ENCODE measurements at places on chromosomes 2 and 18.

GRCh38 chr2:239902749-239903201 is 122.4 kb downstream of the NDUFA10 start:
- DNase-seq, result no peak

DNA sequence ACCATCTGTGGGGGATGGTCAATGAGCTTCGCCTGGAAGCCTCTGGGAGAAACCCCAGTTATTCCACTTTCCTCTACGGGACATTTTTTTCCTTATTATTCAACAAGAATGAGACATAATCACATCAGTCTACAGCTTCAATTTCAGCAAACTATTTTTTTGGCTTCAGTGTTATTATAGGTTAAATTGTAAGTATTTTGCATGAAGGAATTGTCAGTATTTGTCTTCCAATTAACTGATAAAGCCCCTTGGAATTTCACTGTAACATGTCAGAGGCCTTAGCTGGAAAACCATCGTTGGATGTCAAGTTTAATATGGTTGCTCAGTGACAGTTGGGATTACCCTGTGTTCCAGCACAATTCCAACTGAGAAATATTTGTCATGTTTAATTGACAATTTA is 480.9 kb upstream of the CHST9 start:
- DNase-seq, result no peak

GRCh38 chr2:196170606-196171247 is 651 bp downstream of the STK17B start:
- DNase-seq, result peak; percentile 55

- no peak for DNase-seq
These were observed 9.7 kb downstream of the PROKR1 start for GRCh38 chr2:68653034-68653433.

DNA sequence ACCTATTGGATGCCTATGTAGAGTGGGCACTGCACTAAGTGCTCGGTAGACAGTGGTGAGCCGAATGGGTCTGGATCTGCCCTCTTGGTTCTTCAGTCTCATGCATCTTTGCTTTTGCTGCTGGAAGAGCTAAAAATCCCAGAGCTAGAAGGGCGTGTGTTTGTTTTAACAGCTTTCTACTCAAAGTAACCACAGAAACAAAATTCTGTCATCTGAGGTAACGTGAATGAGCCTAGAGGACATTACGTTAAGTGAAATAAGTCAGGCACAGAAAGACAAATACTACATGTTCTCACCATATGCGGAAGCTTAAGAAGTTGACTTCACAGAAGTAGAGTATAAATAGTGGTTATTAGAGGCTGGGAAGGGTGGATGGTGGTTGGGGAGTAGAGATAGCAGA is 119.8 kb downstream of the PLB1 start:
- DNase-seq, result no peak

DNA sequence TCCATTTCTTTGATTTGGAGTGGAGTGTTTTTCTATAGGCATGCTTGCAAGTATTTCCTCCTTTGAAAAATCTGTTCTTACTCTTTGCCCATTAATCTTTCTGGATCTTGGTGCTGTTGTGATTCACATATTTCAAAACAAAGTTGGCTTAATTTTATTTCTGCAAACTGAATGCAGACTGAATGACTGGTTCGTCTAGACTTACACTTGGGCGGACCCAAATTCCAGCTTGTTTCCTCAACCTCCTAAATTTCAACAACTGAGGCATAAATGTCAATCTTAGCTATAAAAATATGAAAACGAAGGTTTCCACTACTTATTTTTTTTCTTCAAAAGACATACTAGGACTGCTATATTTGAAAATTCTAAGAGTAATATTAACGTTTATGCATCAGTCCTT is 59.0 kb downstream of the ANKRD44 start:
- no peak for DNase-seq

- no peak for DNase-seq
These were observed 7.6 kb upstream of the TRIB2 start for GRCh38 chr2:12709207-12709522.

- no peak for DNase-seq
These were observed 13.0 kb downstream of the UXS1 start for GRCh38 chr2:106181064-106181463.

GRCh38 chr2:221245045-221245444 is 327.1 kb downstream of the EPHA4 start:
- DNase-seq, result no peak

GRCh38 chr2:127414638-127415592 is 3.3 kb upstream of the PROC start:
- DNase-seq, result no peak

- DNase-seq, result no peak
These were observed 90.3 kb upstream of the BARD1 start for GRCh38 chr2:214899751-214900150.

GRCh38 chr2:17309741-17310339 is 208.4 kb downstream of the RAD51AP2 start:
- no peak for DNase-seq

- DNase-seq, result peak; percentile 59
These were observed 6.5 kb downstream of the MAP4K4 start for GRCh38 chr2:101704046-101704466.

DNA sequence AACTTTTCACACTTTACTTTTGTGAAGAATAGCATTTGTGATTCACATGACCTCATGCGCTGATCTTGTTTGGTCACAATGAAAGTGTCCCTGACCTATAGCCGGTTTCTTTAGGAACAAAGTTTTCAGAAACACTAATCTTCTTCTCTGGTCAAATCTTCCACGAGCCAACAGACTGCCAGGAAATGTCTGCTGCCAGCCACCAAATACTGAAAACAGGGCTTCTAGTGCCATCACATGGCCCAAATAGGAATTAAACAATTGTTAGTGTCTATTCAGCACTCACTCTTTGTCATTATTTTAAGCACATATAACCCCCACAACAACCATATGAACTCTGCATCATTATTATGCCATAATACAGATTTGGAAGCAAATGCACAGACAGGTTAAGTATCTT is 286.5 kb upstream of the SYT4 start:
- peak; percentile 18 for DNase-seq

GRCh38 chr18:74534150-74534969 is at the start of gene CNDP1:
Gene CNDP1 (plus strand): TSS chr18:74534500. CDS start chr18:74534668, 168 bp downstream.
- DNase-seq, result no peak

DNA sequence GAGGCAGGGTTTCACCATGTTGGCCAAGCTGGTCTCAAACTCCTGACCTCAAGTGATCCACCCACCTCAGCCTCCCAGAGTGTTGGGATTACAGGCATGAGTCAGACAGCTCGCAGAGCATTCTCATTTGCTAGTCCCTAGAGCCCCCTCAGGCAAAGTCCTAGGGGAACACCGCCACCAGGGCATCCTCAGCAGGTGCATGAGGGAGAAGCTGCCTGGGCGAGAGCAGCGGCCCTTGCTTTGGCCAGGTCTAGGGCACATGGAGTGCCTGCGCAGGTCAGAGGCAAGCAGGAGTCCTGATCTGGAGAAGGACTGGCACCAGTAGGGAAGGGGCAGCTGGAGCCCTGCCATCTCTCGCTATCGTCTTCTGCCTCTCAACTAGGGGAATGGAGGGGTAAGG is 32.4 kb downstream of the NGEF start:
- DNase-seq, result no peak
